ENCODE measurements at places on chromosomes 12 and 14.

GRCh38 chr14:89621791-89622638 is 205.0 kb upstream of the FOXN3 start:
- no peak for DNase-seq

GRCh38 chr12:47777741-47778558 is 4.9 kb downstream of the SLC48A1 start:
- DNase-seq: no peak

GRCh38 chr12:25689996-25690501 is 137.0 kb upstream of the LMNTD1 start:
- no peak for DNase-seq

DNA sequence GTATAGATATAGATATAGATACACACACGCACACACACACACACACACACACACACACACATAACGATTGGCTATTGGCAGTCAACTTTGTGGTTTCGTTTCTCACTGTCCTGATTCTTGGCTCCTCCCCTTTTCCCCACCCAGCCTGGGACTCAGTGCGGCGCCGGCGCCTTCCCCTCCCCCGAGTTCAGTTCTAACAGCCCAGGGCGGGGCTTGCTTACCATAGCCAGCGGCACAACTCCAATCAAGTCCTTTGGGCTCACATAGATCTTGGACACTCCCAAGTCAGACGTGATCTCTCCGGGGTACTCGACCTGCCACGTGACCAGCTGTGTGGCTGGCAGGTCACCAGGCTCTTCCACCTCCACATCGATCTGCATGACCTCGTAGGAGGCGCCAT is 484.1 kb downstream of the GLT1D1 start:
- DNase-seq: no peak

- DNase-seq: no peak
Measured at GRCh38 chr14:92751819-92752218, 3.4 kb upstream of the LGMN start.
